ENCODE measurements at places on chromosomes 6 and 20.

GRCh38 chr6:78253618-78254017 is 600.8 kb downstream of the MEI4 start:
- DNase-seq, result no peak

DNA sequence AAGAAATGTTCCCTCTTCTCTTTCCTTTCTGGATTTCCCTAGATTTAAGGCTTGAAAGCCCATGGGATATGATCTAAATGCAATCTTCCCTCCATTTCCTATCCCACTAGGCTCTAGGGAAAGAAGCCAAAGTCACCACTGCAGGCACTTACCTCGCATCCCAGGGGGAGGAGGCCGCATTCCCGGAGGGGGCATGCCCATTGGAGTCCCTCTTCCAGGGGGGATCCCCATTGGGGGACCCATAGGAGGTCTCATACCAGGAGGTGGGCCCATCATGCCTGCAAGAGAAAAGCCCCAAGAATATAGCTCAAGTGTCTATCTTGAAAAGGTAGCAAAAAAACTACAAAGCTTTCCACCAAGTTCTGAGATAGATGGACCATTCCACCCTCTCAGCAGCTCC is 8.1 kb downstream of the SNRPB start:
- no peak for DNase-seq

GRCh38 chr6:14819001-14819400 is 426.9 kb upstream of the JARID2 start:
- no peak for DNase-seq

DNA sequence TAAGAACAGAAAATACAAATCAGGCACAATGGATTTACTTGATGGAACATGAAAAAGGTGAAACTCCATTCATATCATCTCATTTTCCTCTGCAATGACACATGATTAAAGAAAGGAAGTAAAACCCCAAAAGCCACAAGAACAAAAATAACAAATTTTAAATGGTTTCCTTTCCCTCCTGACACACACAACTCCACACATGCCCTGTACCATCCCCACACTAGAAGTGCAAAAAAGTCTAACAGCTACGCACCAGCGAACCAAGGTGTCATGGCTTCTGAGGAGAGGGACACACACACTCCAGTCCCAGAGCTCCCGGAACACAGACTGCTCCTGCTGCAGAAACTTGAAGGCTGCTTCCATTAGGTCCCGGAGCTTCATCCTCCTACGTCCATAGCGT is 25.3 kb downstream of the MDN1 start:
- no peak for DNase-seq

- no peak for DNase-seq
Measured at GRCh38 chr20:24870881-24871280, 78.2 kb upstream of the CST7 start.

GRCh38 chr6:157333956-157334355 is 10.6 kb upstream of the TMEM242 start:
- DNase-seq, result no peak

GRCh38 chr6:71287038-71287437 is 1.6 kb upstream of the OGFRL1 start:
- DNase-seq, result no peak

DNA sequence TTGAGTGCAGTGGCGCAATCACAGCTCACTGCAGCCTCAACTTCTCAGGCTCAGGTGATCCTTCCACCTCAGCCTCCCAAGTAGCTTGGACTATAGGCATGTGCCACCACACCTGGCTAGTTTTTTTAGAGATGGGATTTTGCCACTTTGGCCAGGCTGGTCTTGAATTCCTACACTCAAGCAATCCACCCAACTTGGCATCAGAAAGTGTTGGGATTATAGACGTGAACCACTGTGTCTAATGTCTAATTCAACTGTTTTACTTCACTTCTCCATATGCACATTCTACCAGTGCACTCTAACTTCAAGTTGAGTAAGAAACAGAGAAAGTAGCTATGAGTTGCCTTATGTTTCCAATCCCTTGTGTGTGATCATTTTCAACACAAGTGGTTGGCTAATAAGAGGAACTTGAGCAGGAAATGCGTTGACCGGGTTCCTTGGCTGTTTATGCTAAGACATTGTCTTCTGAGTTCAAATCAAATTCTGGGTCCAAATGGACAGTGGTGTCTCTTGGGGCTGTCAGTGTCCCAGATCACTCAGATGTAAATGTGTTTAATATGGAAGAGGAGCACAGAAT is 23.9 kb downstream of the ZNF337 start:
- DNase-seq, result no peak

GRCh38 chr6:165880686-165881085 is 217.6 kb upstream of the PDE10A start:
- DNase-seq, result no peak
